ENCODE measurements at places on chromosomes 1 and 21.

GRCh38 chr1:197733324-197733723 lies 42.0 kb downstream of the DENND1B start:
- DNase-seq: no peak

DNA sequence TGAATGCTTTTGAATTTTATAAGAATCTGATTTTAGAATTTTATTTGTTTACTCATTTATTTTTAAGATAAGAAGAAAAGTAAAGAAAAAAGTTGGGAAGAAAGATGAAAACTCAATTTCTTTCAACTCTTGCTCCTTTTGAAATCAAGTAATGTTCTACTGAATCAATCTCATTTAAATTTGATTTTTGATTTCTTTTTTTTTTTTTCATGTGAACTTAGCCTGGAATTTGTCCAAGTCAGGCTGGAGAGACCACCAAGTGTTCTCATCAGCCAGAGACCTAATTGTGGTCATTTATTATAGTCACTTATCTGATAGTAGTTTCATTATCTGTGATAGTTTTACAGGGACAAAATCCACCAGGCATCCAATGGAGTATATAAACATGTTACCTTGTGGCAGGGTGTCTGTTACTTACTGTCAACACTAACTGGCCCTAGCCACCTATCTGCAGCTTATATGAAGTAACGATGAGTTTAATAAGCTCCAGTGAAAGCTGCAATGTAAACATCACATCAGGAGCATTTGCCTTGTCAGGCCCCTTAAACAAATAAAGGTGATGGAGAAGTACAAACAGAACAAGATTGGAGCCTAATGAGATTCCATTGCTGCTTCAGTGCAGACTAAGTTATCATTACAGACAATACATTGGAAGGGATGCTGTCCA lies 39.2 kb downstream of the HLX start:
- DNase-seq: no peak

DNA sequence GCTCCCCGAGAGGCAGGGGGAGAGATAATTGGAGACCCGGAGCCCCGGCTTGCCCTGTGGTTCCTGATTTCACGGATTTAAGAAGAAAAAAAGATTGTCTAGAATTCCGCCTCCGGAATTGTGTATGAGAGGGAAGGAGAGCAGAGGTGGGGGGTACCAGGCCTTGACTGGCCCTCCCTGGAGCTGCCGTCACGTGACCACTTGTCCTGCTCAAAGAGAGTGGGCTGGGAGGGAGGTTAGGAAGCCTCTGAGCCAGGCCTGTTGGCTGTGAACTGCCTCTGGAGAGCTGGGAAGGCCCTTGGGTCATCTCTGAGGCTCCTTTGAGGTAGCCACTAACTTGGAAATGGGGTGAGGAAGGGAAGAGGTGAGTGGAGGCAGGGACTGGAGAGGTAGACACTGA lies 106.5 kb downstream of the GRIK3 start:
- DNase-seq: no peak

- DNase-seq: no peak
Observed at GRCh38 chr1:235011064-235011598, 117.5 kb downstream of the TOMM20 start.

- no peak for DNase-seq
Observed at GRCh38 chr1:65179148-65179547, 31.1 kb downstream of the AK4 start.

DNA sequence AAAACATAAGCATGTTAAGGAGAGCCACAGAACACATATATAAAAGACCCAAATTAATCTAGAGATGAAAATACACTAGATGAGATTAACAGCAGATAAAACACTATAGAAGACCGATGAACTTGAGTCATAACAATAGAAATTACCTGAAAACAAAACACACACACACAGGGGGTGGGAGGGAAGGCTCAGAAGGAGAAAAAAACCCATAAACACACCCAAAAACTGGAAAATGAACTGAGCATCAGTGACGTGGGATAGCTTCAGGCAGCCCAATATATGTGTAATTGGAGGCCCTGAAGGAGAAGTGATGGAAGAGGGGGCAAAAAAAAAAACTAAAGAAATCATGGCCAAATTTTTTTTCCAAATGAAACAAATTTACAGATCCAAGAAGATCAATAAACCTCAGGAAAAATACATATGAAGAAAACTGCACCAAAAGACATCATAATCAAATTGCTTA lies 11.4 kb downstream of the ALDH9A1 start:
- DNase-seq: no peak

- DNase-seq: no peak
Observed at GRCh38 chr1:170544624-170545023, 12.7 kb downstream of the GORAB start.

GRCh38 chr1:6247651-6248050 lies 3.7 kb downstream of the HES3 start:
- DNase-seq: no peak

DNA sequence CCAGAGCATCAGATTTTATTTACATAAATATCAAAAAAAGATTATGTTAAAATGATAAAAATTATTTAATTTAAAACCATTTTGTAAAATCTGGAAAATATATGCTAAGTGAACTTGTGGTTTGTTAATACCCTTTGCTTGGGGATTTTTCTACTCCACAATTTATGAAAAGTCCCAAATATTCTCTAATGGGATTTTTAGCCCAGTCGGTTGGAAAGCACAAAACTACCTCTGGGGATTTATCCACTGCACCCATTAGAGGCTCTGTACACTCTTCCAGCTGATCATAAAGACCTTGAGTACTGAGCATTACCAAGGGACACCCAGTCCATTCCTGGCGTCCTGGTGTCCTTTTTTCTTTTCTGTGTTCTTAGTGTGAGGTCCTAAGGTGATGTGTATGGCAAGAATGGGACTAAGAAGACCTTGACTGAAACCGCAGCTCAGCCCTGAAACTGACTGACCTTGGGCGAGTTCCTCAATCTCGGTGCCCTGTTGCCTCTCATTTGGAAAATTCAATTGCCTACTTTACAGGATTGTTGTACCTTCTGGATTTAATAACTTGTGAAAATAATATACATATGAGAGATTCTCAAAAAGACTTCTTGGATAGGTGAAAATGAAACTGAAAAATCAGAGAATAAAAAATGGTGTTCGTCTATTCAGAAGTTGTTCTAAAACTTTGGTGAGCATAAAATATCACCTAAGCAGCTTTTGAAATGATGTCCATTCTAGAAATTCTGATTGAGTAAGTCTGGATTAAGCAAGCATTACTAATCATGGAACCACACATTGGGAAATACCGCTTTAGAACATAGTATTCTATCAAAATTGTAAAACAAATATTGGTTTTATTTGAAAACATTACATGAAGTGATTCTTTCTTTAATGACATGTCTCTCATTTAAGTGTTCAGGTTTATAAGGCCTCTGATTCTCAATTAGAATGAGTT lies 21.5 kb upstream of the SAMSN1 start:
- DNase-seq: no peak

- DNase-seq: no peak
Observed at GRCh38 chr1:244436336-244437085, 15.2 kb downstream of the ADSS2 start.

Measured in hematopoietic multipotent progenitor cell treated with erythropoietin and hydrocortisone succinate and interleukin-3 and kit ligand, for 15 days (in vitro differentiated cells).